T-helper 17 cell (primary cell): ENCODE measurements at places on chromosomes 6 and 20. TPM values are rescaled to one million over a fixed set of nuclear protein-coding genes. Genes with fewer than 3 reads are reported as not detected.
A peak's percentile ranks its signal among the peaks of the same experiment; 100 is the strongest.

DNA sequence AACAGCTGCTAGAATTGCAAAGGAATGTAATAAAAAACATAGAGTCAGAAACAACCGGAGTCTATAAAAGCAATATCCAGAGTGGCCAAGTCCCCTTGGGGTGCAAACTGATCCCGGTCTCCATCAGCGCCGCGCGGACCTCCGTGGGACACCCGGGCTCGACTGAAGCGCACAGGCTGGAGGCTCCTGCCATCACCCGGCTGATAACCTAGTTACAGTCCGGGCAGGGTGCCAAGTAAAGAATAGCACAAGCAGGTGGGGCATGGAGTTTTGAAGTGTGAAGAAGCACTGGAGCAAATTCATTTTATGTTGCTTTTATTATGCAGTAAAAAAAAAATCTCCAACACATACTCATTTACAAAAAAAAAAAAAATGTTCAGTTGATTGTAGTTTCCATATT, 205.1 kb upstream of the GMDS start:
- no peak for DNase-seq

DNA sequence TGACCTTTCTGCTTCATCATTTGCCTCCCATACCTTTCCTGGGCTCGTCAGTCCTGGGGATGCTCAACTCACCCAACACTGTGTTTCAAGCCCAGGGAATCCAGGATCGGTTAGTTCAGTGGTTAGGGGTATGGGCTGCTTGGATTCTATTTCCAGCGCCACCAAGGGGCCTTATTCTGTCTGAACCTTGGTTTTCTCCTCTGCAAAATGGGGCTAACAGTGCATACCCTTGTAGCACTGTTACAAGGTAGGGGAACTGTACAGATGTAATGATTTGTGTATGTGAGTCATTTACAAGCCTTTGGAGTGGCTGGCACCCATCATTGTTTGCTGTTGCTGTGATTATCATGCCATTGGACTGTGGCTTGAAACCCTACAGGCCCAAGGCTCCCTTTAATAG, 14.5 kb upstream of the CSNK2A1 start:
- no peak for DNase-seq

DNA sequence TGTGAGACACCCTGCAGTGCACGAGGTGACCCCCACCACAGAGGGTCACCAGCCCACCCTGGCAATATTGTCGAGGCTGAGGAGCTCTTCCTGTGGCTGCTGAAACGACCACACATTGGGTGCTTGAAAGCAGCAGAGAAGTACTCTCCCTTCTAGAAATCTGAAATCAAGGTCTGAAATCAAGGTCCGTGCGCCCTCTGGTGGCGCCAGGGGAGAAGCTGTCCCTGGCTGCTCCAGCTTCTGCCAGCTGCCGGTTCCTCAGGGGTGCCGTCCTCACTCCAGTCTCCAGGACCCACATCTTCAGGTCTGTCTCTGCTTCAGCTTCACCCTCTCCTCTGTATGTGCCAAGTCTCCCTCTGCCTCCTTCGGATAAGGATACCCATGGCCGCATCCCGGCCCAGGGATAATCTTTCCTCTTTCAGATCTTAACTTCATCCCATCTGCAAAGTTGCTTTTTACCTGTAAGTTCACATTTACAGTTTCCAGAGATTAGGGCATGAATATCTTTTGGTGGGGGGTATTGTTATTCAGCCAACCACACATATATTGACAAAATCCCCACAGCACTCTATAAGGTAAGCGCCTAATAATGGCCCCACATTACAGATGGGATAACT, 108.3 kb upstream of the PHACTR3 start:
- DNase-seq: peak; percentile 60

SLC22A3 gene
- total RNA-seq: not detected

AVP gene
- total RNA-seq: not detected

PKIB gene
- 1.2 TPM for total RNA-seq

DNA sequence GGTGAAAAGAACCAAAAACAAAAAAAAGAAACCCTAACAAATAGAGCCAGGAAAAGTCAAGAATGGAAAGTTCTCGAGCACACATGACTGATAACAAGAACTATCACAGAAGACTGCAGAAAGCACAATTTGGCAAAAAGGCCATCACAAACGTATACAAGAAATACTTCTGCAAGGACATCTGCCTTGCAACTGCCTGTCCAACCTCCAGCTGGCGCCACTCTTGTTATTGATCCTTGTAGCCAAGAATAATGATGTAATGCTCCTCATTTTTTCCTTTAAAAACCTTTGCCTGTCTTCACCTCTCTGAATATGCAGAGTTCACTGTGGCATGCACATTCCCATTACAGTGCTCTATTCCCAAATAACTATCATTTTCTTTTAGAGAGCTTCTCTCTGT, 87.9 kb upstream of the BMP5 start:
- no peak for DNase-seq

DNA sequence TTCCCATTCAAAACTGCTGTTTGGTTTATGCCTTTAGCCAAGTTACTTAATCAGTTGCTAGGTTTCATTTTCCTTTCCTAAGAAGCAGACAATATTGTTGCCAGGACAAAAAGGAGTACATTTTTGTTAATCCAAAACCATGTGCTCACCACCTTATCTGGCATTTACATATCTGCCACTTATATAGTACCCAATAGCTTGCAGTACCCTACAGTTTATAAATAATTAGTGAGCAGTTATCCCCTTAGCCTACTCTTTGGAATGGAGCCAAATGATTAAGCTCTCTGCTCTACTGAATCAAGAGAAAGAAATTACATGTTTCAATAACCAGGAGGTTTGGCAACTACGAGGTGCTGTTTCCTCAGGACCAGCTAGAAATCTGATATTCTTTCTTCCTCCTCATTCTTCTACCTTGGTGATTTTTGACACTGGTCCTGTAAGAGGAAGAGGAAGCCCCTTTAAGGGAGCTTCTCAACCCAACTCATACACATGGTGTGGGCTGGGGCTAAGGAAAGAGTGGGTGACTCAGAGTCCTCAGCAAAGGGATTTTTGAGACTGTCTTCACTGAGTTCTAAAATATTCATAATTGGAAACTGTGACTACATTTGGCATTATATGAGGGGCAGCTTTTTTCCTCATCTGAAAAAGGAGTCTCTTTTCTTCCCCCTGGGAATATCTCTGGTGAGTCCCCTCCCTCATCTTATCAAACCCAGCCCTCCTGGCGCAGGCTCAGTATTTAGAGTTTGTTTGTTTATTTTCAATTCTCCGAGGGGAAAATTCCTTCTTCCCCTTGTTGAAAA, 1.5 kb downstream of the ZNFX1 start:
- peak; percentile 27 for DNase-seq

DNA sequence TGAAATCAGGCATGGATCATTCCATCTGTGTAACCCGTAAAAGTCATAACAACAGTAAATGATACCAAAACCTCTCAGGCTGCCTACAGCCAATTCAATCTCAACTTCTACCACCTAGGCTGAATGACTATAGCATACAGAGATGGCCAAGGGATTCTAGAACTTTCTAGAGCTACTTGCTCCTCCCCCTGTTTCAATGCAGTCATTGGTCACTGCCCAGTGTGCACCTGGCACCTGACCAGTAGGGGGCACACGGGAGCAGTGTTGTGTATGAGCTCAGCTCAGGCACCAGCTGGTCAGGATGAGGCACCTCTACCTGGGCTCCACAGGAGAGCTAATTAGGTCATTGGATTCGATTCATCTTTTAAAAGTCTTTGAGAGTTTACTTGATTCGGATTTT, 86.2 kb downstream of the PLEKHG1 start:
- peak; percentile 26 for DNase-seq

CST5 gene
- not detected for total RNA-seq

- no peak for DNase-seq
Observed at GRCh38 chr20:19934792-19935491, 82.2 kb upstream of the NAA20 start.

DNA sequence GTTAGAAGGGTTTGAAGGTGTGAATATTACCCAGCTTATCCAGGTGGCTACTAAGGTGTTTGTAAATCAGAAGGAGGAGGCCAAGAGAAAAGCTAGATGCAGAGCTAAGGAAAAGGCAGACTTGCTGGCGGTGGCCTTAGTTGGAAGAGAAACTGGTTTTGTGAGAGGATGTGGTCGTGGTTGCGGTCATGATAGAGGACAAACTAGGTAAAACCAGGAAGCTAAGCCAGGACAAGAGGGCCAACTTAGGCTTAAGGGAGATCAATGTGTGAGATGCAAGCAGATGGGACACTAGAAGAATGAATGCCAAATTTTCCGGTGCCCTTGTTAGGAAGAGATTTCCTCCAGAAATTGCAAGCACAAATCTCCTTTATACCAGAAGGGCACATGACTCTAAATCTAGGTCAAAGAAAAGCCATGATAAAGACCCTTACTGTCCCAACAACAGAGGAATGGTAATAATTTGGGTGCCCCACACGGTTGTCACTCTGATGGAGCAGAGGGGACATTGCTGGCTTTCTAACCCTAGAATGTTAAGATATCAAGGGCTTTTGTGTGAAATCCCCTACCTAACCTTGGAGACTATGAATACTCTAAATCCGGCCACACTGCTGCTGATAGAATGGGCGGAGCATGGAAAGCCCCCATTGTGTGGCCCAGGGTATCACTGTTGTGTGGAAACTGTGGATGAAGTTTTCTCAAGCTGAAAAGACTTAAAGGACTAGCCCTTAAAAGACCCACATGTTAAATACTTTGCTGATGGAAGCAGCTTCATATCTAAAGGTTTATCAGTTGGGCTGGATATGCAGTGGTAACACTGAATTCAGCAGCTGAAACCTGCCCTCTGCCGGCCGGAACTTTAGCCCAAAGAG, 7.8 kb downstream of the IL22RA2 start:
- peak; percentile 34 for DNase-seq

DNA sequence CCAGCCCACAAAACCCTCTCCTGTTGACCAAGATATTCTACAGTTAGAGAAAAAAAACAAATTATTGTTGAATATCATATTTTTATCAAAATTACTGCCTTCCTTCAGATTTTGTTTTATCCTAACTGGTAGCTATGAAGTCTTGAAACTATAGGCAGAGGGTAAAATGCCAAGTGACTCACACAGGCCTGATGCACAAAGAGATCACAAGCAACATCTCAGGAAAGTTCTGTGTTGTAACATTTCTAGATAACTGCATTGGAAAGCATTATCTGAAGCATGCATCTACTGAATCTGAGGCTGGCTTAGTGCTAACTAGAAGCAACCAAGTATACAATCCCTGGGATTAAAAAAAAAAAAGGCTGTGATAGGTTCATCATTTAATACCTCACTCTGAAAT, 134.2 kb downstream of the PKHD1 start:
- DNase-seq: no peak

SLC16A10 gene
- total RNA-seq: 5.1 TPM
